ENCODE measurements at places on chromosomes 5 and 9.
A peak's percentile ranks its signal among the peaks of the same experiment; 100 is the strongest.

GRCh38 chr5:24998641-24999040 is 353.9 kb upstream of the CDH10 start:
- DNase-seq = no peak

- DNase-seq = no peak
Observed at GRCh38 chr5:86999951-87000350, 267.7 kb upstream of the RASA1 start.

DNA sequence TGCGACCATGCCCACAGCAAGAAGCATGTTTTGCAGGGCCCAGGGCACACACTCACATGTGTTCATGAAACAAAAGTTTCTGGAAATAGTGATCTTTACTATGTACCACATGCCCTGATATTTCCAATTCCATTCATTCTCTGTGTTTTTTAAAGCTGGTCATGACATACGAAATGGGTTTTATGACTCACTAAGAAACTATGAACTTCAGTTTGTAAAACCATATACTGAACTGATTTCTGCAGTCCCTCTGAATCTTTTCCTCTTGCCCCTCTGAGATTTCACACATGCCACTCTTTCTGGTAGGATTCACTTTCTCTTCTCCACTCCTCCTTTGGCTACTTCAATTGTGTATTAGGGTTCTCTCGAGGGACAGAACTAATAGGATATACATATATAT is 416.1 kb upstream of the TRPC7 start:
- DNase-seq = no peak

GRCh38 chr9:126690431-126691051 is 76.8 kb downstream of the LMX1B start:
- peak; percentile 46 for DNase-seq

- DNase-seq = no peak
Observed at GRCh38 chr9:88852794-88853193, 138.5 kb upstream of the S1PR3 start.

- DNase-seq = no peak
Observed at GRCh38 chr5:168227001-168227400, 64.4 kb upstream of the WWC1 start.

GRCh38 chr5:17238521-17239041 is 21.1 kb downstream of the BASP1 start:
- no peak for DNase-seq

- no peak for DNase-seq
Observed at GRCh38 chr9:76338418-76338817, 55.8 kb downstream of the RFK start.

- no peak for DNase-seq
Observed at GRCh38 chr9:84874596-84874995, 205.1 kb downstream of the NTRK2 start.

- DNase-seq = no peak
Observed at GRCh38 chr9:78769690-78770089, 472.8 kb downstream of the PSAT1 start.

DNA sequence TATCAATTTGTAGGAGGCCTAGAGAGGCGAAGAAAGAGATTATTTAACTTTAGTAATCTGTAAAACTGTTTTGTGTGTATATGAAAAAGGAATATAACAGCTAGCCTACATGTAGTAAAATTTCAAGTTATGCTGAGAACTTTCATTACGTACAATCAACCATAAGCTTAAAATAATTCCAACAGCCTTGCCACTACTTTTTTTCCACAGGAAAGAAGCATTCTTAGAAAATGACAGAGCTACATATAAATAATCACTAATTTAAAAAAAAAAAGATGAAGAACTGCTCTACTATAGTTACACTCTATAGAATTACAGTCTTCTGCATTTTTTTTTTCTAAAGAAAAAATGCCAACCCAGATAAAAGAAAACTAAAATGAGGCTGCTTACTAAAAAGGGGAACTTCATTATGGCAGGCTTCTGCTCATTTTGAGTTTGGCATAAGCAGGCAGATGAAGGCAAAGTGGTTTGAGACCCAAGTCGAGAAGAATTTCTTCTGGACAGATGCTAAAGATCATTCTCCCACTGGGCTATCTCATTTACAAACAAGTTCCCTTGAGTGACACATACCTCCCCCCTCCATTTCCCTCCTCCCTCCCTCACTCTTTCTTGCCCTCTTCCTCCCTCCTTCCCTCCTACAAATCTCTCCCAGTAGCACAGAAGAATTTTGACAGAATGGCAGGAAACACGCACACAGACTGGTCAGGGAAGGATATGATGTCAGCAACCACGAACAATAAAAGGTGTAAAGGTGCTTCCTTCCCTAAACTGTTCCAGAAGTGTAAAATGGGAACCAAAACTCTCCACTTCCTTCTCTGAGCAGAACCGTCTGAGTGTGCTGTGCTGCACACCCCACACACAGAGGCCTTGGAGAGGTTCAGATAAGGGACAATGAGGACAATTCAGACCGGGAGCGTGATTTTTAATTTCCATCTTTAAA is 56.1 kb downstream of the MEF2C start:
- no peak for DNase-seq

GRCh38 chr5:123472150-123472924 is 39.6 kb upstream of the CSNK1G3 start:
- DNase-seq = no peak

- no peak for DNase-seq
Observed at GRCh38 chr9:133252301-133253020, 22.5 kb downstream of the ABO start.

GRCh38 chr9:112694706-112695555 is 23.0 kb downstream of the INIP start:
- no peak for DNase-seq

- DNase-seq = no peak
Observed at GRCh38 chr5:158525663-158526062, 574.1 kb downstream of the EBF1 start.

DNA sequence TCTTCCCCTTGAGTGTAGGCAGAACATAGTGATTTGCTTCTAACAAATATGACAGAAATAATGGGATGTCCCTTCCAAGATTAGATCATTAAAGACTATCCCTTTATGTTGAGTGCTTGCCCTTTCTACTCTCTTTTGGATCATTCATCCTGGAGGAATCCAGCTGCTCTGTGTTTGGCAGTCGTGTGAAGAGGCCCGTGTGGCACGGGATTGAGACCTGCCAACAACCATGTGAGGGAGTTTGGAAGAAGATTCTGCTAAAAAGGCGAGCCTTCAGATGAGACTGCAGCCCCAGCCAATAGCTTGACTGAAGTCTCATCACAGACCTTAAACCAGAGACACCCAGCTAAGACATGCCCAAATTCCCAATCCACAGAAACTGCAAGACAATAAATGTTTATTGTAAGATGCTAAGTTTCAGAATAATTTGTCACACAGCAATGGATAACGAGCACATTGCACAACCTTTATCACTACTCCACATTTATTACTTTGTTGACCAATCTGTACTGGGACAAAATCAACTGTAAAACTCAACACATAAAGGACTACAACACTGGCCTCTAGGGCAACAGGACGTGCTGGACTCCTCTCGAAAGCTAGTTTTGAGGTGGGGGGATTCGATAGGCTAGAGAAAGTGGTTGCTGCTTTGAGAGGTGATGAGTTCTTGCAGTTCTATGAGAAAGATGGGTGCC is 42.8 kb downstream of the ANGPTL2 start:
- DNase-seq = no peak

DNA sequence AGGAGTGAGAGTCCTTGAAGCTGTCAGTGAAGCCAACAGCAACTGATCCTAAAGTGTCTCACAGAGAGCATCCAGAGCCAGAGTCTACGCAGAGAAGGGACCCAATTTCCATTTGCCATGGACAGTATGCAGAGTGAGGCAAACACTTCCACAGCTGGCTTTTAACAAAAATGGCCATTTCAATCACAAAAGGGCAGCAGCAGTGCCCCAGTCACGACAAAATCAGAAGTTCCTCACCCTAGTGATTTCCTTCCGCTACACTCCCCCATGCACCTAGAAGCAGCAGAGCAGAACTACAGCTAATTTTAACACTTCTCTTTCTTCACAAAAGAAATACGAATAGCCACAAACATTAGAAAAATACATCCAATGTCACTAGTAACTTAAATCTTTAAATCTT is 27.9 kb downstream of the FBXW11 start:
- no peak for DNase-seq

GRCh38 chr5:40832345-40832744 is 2.7 kb downstream of the RPL37 start:
- no peak for DNase-seq

DNA sequence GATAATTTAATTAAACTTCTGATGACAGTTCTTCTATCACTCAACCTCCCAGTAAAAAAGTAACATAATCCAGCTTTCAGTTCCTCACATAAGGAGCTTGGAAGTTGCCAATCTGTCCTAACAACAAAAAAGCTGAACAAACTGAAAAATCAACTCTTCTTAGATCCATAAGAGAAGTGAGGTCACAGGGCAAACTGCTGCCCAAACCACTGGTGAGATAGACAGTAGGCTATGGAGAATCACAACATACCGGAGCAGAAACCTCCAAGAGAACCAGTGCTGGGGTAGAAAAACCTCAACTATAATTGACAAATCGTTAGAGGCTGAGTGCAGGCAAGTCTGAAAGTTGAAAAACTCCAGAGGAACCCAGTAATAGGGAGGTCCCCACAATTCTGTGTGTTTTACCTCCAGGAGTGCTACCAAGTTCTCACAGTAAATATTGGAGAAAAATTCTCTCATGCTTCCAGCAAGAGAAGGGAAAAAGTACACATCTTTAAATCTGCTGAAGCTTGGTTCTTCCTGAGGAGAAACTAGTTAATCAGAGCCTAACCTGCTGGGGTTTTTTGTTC is 300.0 kb downstream of the PDE4D start:
- DNase-seq = no peak

DNA sequence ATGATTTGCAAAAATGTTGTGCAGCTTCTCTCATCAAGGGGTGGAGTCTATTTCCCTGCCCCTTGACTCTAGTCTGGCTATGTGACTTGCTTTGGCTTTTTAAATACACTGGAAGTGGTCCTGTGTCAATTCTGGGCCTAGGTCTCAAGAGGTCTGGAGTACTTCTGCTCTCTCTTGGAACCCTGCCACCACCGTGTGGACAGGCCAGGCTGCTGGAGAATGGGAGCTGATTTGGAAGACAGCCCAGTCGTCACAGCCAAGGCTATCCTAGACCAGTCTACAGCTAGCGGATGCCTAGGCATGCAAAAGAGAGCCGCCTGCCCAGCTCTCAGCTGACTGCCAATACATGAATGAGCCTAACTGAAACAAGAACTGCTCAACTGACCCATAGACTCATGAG is 56.7 kb upstream of the CLINT1 start:
- no peak for DNase-seq

DNA sequence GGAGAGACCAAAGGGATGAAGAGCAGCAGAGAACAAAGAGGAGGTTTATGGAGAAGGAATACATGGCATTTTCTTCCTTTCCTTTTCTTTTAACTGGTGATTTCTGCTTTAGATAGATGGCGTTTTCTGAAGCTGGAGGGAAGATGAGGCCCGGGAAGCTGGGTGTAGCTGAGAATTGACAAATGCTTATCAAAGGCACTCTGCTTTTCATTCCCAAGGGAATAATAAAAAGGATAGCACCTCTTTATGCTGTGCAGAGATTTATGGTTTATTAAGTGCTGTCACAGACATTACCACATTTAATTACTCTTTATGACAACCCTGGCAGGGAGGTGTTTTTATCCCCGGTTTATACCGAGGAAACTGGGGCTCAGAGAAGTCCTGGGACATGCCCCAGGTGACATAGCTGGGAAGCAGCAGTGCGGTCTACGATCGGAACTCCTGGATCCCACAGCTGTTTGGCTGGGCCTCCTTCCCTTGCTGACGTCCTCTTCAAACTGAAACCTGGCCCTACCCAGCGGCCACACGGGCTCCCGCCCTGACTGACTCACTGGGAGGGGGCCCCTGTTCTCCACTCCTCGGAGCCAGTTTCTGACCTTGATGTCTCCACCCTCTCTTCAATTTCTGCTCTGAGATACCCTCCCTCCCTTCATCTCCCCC is 8.2 kb upstream of the EPB41L4B start:
- DNase-seq = no peak

DNA sequence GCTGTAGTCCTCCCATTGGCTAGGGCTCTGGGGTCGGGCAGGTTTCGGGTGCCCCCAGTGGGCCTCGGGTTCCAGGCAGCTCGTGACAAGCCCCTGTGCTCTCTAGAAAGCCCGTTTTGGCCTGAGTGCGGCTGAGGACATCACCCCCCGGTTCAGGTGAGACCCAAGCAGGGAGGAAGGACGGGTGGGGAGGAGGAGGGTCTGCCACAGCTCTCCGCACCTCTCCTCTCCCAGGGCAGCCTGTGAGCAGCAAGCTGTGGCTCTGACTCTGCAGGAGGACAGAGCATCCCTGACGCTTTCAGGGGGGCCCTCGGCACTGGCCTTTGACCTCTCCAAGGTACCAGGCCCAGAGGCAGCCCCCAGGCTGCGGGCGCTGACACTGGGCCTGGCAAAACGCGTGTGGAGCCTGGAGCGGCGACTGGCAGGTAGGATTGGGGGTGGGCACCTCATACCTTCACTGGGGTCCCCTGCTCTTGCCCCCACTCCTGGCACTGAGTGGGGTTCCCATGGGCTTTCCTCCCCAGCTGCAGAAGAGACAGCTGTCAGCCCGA is 672 bp downstream of the PAXX start:
- no peak for DNase-seq

- DNase-seq = no peak
Observed at GRCh38 chr9:89544279-89544661, 46.4 kb upstream of the SEMA4D start.

GRCh38 chr9:31542384-31543055 is 841.9 kb upstream of the ACO1 start:
- DNase-seq = peak; percentile 5

DNA sequence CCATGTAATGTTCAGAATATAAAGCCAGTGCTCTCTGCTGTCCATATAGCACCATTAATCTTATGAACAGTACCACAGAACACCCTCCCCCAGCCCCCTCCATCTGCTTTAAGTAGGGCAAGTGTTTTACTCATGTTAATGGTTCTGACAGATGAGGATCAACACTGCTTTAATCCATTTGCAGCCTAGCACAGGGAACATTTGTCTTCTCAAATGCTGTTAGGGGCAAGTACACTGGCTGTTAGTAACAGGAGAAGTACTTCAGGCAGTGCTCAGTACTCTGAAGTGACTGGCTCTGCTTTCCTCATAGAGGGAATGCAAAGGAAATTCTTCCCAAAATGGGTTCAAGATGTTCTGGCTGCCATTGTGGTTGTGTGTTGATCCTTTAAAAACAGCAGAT is 202.6 kb downstream of the DCP2 start:
- no peak for DNase-seq

- no peak for DNase-seq
Observed at GRCh38 chr9:94780516-94780950, 54.0 kb downstream of the AOPEP start.

- no peak for DNase-seq
Observed at GRCh38 chr5:61624553-61625136, 292.6 kb downstream of the ZSWIM6 start.

Measured in T-helper 17 cell (primary cell).